ENCODE measurements at places on chromosomes 5 and 9.

DNA sequence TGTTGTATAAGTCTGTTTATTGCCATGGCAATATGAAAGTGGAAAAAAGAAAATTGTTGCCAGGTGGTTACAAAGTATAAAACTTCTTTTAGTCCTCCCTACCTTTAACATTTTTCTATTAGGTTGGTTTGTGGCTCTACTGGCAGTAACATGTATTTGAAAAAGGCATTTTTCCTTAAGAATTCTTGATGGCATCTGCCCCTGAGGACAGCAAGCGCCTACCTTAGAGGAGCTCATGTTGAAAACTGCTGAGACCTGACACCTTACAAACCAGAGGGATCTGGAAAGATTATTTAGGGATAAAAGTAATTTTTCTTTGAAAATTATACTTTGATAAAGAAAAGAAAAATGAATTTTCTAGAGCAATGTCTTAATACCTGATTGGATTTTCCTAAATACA is 208.1 kb downstream of the CAVIN4 start:
- DNase-seq, result no peak

GRCh38 chr9:134314039-134314949 is 12.0 kb upstream of the RXRA start:
- no peak for DNase-seq

DNA sequence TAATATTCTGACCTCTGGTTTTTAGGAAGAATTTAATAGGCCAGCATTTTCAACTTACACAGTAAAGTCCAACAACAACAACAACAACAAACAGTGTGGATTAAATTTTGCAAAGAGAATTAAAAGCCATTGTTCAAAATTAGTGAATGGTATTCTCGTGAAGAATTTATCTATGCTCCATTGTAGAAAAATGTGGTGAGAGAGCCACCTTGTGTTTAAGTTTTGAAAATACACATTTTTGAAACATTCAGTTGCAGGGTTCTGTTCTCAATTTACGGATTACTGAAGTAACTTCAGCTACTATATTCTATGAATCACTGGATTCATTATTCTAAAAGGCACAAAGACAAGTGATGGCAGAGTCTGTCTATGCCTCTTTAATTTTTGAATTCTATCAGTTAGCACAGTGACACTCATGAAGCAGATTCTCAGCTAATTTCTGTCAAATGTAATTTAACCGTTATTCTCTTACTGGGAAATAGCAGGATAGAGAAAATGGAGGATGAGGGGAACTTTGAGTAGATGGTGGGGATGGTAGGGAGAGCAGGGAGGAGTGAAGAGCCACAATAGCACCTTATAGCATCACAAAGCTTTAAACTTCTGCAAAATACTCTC is 11.0 kb downstream of the CCDC152 start:
- peak; percentile 46 for DNase-seq

DNA sequence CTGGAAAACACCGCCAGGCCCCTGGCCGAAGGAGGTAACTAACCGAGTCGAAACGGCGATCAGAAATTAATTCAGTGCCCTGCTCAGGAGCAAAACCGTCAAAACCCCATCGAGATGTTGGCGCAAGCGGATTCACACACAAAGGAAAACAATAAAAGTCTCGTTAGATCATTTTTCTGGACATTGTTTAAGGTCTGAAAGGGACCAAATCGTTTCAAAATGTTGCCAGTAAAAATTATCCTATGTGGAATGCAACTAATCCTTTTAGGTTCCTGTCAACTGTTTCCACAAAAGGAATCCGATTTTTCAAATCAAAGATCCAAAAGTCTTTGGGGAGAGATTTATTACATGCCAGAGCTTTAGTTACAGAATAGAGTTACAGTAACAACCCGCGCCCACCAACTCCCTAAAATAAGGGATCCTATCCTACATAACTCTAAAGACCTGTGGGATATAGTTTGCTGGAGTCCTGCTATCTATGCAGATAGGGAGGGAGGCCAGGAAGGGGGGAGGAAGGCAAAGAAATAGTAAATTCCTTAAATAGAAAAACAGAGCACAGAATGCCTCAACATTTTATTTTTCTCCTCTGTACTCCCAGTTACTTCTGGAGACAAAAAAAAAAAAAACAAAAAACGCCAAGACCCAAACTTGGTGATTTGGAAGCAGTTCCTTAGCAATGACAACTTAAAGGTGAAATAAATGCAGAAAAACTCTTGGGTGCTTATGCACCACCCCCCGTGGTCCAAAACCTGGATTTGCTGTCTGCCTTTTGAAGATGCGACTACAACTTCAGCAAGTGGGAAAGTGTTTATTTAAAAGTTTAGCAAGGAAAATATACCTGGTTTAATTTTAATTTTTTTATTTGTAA is 10.6 kb downstream of the FOXD1 start:
- DNase-seq, result no peak

DNA sequence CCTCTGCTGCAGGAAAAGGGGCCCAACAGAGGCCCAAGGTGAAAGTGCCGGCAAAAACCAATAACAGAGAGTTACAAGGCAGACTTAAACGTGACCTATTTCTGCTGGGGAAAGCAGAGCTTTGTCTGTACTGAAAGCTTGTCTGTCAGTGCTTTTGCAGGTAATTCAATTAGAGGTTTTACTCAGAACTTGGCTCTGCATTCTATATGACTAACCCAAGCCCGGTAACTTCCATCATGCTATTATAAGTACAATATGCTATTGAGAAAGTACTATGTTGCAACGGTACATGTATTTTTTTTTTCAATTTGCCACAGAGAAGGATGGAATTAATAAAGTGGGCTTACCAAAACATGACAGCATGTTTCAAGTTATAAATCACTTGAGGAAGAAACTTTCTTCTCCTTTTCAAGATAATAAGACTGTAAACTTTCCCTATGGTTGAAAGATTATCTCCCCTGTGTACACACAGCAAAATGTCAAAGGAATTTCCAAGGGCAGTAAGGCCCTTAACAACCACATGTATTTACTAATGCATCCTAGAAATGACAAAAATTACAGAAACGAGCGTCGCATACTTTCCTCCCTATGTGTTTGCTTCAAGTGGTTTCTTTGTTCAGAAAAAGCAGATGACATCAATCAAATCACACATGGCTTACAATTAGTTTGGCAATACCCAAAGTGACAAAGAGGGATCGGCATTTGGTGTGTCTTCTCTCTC is 282.4 kb downstream of the EFNA5 start:
- peak; percentile 90 for DNase-seq

DNA sequence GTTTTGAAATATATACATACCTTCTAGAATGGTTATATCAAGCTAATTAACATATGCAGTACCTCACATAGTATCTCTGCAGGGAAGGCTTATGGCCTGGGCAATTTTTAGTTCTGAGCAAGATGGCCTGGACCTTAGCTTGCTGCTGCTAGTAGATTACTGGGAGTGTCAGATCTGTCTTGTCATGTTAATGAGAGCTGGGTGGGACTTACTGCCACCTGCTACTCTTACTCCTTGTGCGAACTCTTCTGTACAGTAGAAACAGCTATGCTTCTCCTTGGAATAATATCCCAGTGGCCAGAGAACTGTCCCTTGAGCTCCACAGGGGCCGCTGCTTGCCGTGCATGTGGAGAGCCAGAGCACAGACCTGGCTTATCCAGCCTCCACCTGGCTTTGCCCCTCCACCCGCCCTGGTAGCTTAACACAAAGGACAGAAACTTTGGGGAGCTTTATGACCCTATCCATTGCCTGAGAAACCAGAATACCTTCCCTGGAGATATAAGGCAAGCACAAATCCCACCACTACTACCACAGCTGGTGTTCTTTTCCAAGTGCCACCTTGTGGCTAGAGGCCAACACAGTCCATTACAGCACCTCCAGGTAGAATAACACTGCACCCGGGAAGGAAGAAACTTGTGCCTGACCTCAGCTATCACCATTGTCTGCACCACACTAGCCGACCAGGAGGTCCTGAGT is 74.4 kb upstream of the RUSC2 start:
- no peak for DNase-seq

DNA sequence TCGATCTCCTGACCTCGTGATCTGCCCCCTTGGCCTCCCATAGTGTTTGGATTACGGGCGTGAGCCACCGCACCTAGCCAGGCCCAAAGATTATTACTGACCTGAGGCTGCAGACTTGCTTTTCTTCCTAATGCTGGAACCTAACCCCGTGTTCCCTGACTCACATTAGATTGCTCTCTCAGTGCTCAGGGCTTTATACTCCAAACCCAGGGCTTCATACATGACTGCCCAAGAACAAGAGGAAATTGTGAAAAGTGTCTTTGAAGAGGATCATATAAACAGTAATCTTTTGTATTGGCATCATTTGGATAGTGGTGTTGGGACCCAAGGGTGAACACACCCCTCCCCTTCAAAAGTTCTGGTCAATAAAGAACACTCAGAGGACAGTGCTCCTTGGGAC is 233.3 kb upstream of the TAS2R1 start:
- no peak for DNase-seq

- peak; percentile 7 for DNase-seq
These were observed 22.6 kb downstream of the SEMA5A start for GRCh38 chr5:9523090-9523823.

GRCh38 chr5:132471944-132472343 is 18.6 kb downstream of the IRF1 start:
- DNase-seq, result no peak

DNA sequence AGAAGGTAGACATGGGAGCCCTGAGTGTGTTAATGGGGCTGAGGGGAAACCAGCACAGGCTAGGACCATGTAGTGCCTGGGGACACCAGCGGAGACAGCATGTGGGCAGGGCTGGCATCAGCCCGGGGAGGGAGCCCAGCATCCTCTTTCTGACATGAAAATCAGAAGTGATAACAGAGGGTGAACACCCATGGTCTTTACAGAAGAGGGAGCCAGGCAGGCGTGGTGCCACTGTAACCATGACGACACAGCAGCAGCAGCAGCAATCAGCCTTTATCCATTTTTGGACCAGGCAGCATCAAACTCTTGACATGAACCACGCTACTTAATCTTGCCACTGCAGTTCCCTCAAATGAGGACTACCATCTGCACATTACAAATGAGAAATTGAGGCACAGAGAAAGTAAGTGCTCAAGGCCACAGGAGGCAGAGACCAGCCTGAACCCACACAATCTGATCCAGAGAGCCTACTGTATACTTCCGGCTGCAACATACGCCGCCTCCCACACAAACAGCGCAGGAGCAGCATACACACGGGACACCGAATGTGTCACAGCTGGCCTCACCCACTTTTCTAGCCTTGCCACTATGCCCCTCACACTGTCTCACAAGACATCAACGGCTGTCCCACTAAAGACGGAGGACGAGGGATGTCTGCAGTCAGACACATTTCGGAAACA is 23.8 kb downstream of the CAMSAP1 start:
- DNase-seq, result no peak

DNA sequence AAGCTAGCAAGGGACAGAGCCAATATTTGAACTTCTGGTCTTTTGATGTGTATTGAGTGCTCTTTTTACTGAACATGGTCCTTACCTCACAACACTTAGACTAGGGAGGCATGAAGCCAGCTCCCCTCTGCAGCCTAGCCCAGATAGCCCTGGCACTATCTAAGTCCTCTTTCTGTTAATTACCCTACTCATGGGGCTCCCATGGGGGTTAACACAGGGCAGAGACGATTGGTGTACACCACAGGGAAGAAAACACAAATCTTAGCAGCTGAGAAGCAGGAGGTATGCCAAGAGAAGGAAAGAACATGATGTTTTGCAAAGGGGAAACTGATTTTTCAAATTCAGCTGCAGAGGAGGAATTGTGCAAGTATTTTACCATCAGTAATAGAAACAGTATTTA is 383.8 kb downstream of the TMEM232 start:
- DNase-seq, result no peak

DNA sequence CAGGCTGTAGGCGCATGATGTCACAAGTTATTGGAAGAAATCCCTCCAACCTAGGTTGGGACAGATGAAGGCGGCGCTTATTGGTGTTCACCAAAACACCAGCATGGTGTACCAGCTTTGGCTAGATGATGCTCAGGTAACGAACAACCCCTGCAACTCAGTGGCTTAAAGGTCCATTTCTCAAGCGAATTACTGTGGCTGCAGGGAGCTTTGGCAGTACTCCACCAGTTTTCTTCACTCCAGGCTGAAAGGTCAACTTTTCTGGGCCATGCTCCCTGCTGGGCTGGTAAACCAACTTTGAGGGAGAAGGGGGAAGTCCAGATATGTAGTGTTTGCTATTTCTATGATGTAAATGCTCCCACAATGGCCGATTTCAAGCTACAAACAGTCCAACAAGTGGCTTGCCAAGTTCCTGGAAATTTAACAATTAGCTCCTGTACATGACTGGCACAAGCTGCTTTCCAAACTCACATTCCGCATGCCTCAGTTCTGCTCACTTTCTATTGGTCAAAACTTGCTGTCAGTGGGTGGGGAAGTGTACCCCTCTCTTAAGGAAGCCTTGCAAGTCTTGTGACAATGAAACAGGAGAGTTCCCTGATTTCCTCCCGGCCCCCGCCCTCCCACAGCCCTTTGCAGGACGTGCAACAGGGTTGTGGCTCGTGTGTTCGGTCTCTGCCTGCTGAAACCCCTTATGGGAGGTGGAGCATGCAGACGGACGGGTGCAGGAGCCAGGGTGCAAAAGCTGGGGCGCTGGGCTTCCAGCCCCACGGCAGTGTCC is 588 bp upstream of the ZBED3 start:
- DNase-seq, result no peak

GRCh38 chr5:171493646-171494393 is 74.4 kb downstream of the FGF18 start:
- no peak for DNase-seq

GRCh38 chr9:85344901-85345300 is 396.9 kb downstream of the AGTPBP1 start:
- DNase-seq, result no peak

DNA sequence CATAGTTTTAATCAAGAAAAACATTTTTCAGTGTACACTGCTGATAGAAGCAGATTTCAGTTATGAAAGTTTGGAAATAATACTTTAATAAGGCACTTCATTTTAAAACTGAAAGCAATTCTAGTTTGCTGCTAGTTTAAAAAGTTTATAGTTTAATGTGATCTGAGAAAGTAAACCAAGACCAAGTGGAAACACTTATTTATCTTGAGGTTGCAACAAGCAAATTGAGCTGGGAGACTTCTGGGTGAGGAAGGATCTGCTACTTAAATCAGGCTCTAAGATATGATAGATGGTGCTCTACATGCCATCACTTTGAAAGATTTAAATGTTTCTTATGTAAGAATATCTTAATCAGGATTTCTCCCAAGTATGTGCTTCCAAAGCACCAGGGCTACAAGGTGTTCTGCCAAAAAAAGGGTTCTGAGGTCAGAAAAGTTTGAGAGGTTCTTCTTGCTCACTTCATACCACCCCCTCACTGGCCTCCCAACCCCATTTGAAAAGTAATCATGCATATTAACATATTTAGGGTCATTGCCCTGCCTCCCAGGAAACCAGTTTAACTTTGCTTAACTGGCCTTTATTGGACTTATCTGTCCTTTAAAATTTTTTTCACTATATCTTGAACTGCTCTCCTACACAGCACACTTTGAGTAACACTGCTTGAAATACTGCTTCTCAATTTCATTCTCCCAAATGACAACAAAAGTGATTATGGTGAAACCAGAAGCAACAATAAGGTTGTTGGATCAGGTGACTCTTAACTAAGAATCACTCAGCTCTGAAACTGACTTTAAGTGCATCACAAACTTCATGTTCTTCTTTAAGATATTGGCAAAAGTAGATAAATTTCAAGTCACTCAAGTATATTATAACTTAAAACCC is 15.5 kb downstream of the SLC44A1 start:
- DNase-seq, result no peak
